Stimulated activated CD8-positive, alpha-beta memory T cell treated with anti-CD3 and anti-CD28 coated beads, Interleukin-12 subunit alpha, Interleukin-12 subunit beta, amount 100 ng/mL, for 1 hour (primary cell): ENCODE measurements at places on chromosomes 5 and 9.

DNA sequence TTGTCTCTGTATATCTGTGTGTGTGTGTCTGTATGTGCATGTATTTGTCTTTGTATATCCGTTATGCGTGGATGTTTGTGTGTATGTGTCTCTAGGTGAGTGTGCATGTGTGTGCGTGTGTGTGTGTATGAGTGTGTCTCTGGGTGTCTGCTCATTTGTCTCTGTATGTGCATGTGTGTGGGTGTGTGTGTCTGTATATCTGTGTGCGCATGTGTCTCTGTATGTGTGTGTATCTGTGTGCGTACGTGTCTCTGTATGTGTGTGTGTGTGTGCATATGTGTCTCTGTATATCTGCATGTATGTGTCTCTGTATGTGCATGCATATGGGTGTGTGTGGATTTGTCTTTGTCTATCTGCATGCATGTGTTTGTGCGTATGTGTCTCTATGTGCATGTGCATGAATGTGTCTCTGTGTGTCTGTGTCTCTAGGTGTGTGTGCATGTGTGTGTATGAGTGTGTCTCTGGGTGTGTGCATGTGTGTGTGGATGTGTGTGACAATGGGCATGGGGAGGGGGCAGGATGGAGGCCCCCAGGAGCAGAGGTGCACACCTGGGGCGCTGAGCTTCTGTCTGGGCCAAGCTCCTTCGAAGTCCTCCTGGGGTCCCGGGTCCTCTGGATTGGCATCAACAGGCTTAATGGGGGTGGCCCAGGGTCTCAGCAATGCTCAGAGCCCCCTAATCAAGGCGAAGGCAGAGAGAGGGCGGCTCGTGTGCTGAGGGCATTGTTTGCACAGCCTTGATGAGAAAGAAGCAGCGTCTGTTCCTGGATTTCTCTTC lies 373.4 kb upstream of the IRX4 start:
- no peak for DNase-seq

GRCh38 chr5:79924936-79925893 lies 65.8 kb downstream of the MTX3 start:
- no peak for DNase-seq

DNA sequence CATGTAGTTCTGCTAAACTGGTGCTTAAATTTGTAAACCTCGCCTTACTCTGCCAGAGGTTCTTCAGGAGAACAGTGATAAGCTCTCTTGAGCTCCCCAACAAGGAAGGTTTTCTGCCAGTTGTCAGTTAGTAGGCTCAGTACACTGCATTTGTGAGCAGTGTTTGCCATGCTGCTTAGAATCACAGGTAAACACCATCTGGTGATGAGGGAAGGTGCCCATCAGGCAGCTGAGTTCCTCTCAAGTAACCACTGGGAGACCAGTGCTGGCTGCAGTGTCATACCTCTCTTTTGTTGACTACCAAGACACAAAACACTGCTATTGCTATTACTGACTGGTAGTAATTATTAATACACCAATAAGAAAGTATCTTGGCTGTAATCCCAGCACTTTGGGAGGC lies 186.2 kb upstream of the OTULINL start:
- DNase-seq: no peak

DNA sequence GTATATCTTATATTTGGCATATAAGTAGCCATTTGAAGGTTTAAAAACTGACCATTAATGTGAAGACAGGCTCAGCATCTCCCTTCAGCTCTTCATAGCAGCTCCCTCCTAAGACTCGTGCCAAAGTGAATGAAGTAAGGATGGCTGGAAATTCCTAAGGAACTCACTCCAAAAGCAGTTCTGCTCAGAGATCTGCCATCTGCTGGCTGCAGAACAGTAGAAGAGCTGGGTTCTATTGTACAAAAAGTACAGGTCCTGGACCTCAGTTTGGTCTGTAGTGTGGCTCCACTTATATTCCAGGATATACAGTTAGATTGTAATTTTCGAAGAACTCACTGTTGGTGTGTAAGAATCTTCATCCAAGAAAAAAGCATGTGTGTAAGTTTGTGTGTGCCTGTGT lies 104.9 kb upstream of the RUSC2 start:
- DNase-seq: no peak

GRCh38 chr9:87354147-87354546 lies 143.5 kb upstream of the DAPK1 start:
- DNase-seq: no peak

- no peak for DNase-seq
Measured at GRCh38 chr5:87825583-87825982, 412.9 kb upstream of the CCNH start.

- no peak for DNase-seq
Measured at GRCh38 chr5:32013658-32014057, 160.5 kb downstream of the GOLPH3 start.

DNA sequence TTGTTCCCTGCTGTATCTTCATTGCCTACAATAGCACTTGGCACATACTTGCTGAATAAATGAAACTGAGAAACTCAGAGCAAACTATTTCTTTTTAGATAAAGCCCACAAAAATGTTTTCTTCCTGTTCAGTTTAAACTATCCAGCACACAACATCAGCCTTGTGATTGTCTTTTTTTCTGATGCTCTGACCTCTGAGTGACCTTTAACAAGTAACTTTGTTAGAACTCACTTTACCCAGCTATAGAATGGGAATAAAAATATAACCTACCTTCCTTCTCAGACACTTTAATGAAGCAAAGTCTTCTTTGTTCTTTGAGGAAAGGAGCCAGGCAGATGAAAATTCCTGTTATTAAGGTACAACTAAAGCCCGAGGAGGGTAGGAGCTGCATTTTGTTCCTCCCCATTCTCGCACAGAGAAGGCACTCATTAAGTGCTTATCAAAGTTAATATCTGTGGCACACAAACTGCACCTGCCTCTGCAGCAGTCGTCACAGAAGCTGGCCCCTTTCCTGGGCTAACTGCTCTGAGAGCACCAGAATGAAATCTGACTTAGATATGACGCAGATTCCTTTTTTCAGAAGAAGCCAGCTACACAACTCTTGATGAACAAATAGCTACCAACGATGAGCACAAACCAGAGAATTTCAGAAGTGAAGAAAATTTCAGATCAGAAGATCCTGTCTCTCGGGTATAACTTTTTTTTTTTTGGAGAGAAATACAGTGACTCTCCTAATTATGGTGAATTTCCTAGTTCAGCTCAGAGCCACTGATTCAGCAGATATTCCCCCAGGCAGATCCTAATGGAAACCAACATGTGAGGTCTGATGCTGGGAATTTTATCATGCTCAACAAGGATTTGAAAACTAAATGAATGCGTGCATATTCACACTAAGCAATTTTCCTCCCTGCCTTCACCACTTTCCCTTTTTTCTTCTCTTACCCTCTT lies 31.0 kb upstream of the NR3C1 start:
- DNase-seq: peak; percentile 17

DNA sequence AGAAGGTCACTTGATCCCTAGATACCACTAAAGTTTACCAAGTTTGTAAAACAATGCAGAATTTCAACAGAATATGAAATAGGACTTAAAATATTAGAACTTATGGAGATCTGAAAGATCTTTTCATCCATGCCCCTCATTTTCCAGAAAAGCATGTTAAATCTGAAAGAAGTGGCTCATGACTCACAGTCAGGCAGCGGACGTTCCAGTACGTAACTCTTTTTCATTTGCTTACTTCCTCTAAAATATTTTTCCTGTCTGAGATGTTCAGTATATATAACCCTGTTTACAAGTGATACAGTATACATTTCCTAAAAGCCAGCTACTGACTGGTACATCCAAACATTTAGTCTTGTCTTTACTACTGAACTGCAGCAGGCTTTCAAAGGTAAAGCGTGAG lies 22.3 kb downstream of the FBXW2 start:
- DNase-seq: no peak

DNA sequence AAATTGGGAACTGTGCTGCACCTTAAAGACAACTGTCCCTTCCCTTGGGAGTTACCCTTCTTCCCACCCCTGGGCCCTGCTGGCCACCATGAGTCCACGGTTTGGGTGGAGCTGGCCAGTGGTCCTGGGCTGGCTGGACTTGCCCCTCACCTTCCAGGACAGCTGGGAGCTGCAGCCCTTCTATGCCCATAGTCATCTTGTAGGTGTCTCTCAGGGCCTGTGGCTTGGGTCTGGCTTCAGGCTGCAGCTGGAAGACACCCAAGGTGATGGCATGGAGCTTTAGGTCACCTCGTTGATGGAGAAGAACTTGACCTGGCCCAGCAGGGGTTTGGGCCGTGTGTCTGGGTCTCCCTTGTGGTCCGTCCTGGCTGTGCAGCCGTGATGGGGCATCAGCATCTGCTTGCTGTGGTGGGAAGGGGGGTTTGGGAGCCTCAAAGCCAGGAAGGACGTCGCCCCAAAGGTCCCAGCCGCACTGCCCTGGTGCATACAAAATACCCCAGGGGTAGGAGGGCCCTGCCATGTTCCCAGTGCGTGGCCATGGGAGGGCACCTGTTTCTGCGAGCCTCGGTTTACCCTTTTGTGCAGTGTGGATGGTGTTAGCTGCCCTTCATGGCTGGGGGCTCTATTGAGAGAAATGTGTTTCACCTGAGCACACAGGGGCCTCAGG lies 8.9 kb downstream of the WNK2 start:
- DNase-seq: no peak

GRCh38 chr5:40365342-40366330 lies 314.1 kb upstream of the PTGER4 start:
- no peak for DNase-seq

- no peak for DNase-seq
Measured at GRCh38 chr9:121551985-121552753, 52.5 kb upstream of the GGTA1 start.

GRCh38 chr9:97928986-97929604 lies 6.8 kb upstream of the TRMO start:
- DNase-seq: no peak

GRCh38 chr5:175689147-175689991 lies 31.5 kb downstream of the HRH2 start:
- no peak for DNase-seq

DNA sequence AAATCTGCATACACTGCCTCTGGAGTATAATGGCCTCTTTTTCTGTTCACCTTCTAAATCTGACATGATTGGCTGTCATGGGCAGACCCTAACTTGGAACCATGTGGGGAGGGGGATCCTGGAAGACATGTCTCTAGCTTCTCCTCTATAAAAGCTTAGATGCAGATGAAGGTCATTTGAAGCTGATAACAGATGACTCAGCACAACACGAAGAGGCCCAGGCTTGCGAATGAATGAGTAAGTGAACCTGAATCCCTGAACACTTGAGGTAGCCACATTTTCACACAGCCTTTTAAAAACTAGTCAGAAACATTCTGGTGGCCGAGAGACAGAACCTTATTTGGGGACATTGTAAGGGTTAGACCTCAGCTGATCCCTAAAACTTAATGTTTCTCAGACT lies 282.6 kb downstream of the ELAVL2 start:
- DNase-seq: no peak

DNA sequence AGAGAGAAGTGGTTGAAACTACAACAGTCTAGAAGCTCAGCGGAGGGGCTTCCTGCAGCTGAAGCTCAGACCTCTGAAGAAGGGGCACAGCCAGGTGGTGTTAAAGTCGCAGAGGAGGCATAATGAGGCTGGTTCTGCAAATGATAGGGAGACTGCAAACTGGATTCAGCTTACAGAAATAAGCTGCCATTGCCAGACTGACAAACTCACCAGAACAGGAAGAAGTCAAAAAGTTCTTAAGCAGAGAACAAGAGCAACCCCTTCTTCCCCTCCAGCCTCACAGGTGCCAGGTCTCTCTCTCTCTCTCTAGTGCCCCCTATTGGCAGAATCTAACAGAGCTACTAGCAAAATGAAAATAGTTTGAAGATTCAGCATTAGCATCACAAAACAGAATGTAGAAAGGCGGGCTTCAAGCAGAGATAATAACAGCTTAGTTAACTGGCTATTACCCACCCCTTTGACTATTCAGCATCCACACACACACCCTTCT lies 76.7 kb downstream of the GRAMD2B start:
- no peak for DNase-seq

DNA sequence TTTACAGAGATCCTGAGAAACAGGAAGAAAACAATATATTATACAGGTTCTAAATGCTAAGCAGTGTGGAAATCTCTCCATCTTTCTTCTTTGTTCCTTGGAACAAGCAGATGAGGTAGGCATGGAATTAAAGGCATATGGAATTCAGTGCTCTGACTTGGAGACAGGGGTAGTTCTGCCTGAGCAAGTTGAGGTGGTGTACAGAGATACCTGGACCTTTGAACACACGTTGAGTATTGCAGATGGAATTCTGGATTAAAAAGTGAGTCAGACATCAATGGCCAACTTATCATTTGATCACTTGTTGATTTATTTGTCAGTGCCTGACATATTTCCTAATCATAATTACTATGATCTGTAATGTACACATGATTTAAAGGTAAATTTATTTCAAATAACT lies 293.9 kb upstream of the IRX4 start:
- no peak for DNase-seq

GRCh38 chr9:4328723-4329122 lies 28.9 kb upstream of the GLIS3 start:
- no peak for DNase-seq

DNA sequence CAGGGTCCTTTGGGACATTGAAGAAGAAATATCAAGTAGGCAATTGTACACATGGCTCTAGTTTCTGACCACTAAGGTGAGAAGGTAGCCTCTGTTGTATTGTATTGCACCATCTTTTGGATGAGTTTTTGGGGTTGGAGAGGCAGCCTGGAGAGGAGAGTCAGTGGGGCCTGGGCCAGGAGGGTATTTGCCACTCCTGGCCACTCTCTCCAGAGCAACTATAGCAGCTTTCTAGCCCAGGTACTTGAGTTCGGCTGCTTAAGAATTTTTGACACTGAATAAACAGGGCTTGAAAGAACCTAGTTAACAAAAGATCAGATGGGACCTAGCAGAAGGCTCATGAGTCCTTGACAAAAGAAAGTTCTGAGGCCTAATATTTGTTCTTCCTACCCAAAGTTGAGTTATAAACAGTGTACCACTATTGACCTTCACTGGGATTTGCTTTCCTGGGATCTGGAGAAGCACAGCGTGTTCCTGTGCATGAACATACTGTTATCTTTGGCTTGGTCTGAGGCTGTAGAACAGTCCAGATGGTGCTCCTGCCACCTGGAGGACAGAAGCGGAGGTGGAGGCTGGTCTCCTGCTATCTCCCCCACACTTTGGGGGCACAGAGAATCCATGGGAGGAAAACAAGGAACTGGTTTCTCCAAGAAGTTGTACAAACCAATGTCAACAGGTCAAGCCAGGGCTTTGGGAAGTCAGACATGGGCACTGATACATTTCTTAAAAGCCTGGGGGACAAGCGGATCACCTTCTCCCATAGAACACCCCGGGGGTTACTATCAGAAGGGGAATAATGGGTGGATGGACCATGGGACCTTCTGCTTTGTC lies 110.4 kb upstream of the LIFR start:
- no peak for DNase-seq

DNA sequence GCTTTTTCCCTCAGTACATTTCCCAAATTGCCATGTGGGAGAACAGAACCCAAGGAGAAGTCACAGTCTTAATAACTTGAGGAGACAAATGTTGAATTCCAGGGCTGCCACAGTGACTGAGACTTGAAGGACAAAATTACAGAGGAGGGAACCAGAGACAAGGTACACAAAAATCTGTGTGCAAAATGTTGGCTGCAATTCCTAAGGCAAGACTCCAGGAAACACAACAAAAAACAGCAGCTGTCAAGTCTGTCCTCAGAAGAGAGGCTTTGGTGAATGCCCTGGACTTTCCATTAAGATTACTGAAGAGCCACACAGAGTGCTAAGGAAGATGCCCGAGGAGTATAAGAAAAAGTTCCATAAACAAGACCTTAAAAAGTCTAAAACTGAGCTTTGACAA lies 21.1 kb downstream of the AP3B1 start:
- no peak for DNase-seq
